NCI-H1092 (cell line): ENCODE measurements at places on chromosomes 16 and 17.

DNA sequence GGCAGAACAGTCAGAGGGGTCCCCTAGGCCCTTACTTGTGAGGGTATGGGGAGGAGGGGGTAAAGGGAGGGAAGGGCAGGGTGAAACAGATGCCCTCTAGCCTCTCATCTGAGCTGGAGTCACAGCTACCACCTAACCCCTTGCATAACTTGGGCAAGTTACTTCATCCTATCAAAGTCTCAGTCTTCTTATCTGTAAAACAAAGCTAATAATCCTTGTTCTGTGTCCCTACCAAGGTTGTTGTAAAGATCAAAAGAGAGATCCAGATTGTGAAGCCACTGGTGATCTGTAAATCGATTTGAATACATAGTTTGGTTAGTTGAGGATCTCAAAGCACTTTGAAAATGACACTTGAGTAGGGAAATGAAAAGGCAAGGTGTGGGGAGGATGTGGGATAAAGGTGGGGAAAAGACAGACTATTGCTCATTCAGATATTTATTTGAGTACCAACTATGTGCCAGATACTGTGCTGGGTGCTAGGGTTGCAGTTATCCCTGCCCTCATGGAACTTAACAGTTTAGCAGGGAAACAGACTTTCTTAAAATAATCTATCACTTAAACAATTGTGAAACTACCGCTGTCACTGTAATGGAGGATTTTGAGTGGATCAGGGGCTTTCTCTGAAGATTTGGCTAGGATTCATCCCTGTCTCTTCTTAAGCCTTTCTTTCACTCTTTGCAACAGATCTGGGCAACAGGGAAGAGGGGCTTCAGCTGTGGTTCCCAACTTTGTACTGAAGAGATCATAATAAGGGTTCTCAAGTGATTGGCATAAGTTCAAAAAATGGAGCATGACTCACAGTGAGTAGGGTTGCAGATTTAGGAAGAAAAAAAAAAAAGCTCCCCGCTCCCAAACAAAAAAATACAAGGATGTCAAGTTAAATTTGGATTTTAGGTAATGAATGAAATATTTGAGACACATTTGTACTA, 3.0 kb downstream of the HEATR9 start:
- no peak for DNase-seq

DNA sequence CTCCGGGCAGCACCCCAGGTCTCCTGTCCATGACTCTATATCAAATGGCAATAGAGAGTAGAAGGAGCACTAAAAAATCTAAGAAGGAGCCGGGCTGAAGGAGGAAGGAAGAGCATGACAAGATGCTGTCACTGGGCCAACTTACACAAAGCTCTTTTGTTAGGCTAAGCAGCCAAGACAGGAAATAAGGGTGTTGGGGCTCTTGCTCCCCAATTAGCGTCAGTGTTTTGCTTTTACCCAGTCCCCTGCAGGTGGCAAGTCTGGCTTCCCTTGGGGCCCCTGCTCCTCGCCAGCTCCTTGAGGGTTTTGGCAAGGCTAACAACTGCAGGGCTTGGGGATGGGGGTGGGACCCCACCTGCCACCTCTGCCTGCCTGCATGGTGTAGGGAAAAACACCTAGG, 120.5 kb downstream of the CCT6B start:
- DNase-seq, result no peak

- DNase-seq, result no peak
Measured at GRCh38 chr17:77961741-77962140, 3.2 kb downstream of the TNRC6C start.

DNA sequence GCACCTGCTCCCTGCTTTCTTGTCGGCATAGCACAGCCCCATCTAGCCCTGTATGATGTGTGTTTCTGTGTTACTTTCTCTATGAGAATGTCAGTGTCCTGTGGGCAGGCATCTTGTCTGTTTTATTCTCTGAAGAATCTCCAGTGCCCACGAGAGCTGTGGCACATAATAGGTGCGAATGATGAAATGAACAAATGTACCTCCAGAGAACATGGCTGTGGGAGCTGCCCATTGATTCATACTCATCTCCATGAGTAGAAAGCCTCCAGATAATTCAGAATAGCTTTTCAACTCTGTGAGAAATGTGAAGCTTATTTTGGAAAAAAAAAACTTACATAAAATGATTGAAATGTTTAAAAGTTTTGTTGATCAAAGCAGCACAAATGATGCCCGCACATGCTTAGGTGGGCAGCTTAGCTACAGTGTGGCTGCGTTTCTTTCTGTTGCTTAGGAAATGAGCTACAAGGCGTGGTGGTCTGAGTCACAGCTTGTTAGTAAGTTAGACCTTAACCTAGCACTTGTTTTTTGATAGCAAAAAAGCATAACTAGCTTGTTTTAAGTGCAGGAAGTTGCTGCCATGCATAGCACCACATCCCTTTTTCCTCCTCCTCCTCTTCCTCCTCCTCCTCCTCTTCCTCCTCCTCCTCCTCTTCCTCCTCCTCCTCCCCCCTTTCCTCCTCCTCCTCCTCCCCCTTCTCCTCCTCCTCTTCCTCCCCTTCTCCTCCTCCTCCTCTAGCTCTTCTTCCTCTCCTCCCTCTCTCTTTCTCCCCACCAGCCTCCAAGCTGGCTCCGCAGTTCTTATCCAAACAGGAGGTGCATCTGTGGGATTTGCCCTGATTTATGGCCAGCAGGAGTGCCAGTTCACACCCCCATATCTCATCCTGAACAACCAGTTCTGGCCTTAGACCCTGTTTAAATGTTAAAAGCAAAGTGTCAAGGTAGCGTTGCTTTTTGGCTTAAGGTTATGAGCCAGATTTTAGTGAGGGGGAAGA, 221.5 kb downstream of the IRF8 start:
- no peak for DNase-seq

DNA sequence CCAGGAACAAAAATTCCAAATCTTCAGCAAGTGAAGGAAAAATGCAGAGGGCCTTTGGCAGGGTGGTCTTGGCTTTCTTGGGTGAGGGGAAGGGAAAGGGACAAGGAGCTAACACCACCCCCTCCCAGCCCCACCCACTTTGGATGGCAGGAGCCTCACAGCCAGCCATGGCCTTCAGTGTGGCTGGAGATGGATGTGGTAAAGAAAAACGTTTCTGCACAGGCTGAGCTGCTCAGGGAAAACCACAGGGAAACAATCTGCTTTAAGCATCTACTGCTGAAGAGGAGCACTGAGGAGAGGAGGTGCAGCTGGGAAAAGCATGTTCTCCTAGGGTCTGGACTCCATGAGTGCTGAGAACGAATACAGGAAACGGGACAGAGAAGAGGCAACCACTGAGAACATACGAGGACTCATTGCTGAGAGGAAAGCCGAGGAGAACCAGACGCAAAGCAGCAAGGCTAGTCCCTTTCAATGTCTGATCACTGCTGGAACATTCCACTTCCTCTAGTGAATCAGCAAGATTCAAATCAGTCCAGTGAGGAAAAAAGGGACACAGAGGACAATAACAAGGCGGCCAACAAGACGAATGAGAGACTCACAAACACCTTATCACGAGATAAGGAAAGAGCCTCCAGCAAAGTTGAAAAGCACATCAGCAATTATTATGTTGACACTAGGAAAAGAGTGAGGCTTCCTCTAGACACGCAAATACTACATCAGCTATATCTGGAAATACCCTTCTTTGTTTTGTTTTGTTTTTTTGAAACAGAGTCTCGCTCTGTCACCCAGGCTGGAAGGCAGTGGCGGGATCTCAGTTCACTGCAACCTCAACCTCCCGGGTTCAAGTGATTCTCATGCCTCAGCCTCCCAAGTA, 41.7 kb downstream of the ZZEF1 start:
- DNase-seq, result no peak

DNA sequence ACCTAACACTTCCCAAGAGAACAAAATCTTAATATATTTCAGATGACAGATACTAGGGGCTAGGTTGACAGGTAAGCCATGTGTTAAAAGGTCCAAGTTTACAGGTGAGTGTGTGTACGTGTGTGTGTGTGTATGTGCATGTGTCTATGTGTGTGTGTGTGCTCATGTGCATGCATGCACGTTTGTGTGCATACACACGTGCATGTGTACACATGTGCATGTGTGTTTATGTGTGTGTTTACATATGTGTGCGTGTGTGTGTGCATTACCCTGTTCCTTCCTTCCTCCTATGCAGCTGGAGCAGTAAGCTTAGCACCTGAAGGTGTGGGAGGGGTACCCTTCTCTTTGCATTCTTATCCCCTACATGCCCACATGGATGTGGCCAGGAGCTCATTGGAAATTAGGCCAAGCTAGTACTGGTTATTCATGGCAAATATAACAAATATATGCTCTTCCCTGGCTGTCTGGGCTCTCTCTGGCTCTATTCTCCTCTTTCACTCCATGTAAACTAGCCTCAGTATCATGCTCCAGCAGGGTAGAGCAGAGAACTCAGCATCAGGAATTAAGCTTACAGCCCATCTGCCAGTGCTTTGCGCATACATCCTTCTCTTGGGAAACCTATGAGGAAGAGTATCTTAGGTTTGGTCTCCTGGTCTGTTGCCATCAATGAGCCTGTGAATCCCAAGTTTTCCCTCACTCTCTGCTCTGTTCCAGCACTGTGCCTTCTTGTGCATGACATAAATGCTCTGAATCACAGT, 258.0 kb upstream of the MYOCD start:
- DNase-seq, result no peak

DNA sequence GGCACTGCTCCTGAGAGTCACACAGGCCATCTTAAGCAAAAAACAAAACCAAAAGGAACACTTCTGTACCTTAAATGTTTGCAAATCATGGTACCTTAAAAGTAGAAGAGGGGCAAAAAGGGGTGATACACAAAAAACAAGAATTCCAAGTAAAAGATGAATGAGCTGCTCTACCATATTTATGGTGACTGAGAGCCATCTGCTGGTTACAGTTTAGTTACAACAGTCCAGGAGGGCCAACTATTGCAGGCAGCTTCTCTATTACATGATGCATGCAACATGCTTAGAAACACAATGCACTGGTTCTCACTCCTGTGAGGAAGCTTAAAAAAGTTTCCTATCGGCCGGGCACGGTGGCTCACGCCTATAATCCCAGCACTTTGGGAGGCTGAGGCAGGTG, 53.5 kb downstream of the STX8 start:
- DNase-seq, result peak; percentile 3

- no peak for DNase-seq
Measured at GRCh38 chr17:20241855-20242254, 225.5 kb downstream of the LGALS9B start.

DNA sequence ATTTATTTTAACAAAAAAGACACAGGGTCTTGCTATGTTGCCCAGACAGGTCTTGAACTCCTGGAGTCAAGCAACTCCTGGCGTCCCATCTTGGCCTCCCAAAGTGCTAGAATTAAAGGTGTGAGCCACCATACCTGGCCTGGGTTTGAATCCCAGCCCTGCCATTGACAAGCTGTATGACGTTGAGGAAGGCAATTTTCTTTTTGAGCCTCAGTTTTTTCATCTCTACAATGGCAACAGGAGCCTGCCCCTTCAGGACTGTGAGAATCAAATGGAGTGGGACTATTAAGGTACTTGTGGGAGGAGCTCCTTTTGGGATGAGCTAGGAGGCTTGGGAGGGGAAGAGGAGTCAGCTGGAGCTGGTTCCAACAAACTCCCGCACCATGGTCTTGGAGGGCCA, 6.2 kb downstream of the RARA start:
- DNase-seq, result no peak

DNA sequence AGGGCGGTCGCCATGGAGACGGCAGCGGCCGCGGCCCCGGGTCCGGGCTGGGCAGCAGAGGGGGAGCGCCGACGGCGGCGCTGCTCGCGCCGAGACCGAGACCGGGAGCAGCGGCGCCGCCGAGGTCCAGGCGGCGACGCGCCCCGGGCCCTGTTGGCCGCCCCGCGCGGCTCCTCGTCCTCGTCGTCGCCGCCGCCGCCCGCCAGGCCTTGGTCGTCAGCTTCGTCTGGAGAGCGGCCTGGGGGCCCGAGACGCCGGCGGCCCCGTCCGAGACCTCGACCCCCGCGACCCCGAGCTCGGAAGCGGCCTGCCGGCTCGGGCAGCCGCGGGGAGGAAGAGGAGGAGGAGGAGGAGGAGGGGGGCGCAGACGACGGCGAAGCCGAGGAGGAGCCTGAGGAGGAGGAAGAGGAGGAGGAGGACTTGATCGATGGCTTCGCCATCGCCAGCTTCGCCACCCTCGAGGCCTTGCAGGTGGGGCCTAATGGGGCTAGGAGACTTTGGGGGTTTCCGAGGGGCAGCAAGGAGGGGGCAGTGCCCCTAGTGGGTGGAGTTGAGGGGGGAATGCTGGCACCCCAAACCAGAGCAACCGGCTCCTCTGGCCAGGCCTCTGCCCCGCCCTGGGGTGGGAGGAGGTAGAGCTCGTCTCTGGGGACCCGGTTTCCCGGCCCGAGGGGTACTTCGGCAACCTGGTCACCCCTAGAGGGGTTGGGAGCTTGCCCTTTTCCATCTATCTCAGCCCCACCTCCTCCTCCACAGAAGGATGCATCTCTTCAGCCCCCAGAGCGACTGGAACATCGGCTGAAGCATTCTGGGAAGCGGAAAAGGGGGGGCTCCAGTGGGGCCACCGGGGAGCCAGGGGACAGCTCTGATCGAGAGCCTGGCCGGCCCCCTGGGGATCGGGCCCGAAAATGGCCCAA, 1.5 kb downstream of the FBRS start:
- DNase-seq, result no peak

GRCh38 chr17:50828508-50829170, 6.7 kb upstream of the WFIKKN2 start:
- DNase-seq, result no peak

GRCh38 chr16:85134789-85135142, 22.5 kb upstream of the CIBAR2 start:
- DNase-seq, result no peak

GRCh38 chr17:38565853-38566665, 39.7 kb downstream of the SRCIN1 start:
- DNase-seq, result no peak

GRCh38 chr16:11183035-11183812, 72.8 kb downstream of the SOCS1 start:
- DNase-seq, result no peak

DNA sequence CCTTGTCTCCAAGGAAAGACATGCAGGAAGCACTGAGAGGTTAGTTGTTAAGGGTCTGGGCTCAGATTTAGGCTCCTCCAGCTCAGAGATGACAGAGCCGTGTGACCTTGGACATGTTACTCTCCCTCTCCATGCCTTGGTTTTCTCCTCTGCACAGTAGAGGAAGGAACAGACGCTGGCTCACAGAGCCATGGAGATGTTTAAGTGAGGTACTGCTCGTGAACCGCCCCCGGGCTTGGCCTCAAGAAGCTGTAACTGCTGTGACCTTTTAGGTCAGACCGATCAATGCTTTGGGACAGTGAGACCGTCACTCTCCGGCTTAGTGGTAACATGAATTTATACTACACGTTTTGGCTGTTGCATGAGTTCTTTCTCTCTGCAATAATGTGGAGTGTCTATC, 197.4 kb downstream of the C16orf95 start:
- no peak for DNase-seq

- DNase-seq, result no peak
Measured at GRCh38 chr17:50815400-50815799, 20.0 kb upstream of the WFIKKN2 start.

DNA sequence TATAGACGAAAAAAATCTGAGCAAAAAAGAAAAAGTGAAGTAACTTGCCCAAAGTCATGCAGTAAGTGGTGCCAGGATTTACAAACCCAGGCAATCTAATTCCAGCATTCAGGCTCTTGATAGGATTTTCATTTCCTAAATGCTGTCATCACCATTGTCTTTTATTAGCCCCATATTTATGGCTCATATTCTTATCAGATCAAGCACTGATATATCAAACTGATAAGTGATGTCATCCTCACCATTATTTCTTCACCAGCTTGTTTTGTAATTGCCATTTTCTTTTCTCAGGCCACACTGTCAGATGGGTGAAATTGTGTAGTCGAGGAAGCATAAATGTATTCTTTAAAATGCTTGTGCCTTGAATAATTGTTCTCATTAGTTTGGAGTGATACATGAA, 1.3 kb downstream of the RAD51C start:
- no peak for DNase-seq
